ENCODE measurements at places on chromosomes 1 and 21.

DNA sequence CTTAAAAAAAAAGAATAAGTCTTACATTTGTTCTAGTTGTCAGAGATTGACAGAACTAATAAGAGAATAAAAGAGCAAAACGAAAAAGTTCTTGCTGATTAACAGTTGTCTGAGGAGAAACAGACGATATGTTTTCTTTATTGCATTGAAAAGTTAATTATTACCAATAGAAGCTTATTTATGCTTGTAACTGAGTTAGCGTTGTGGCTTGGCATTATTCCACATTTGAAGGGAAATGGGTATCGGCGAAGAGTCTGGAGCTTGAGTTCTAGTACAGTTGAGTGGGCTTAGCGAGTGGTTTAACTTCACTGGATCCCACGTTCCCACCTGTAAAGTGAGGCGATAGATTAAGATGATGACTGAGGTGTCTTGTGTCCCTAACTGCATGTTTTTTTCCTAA lies 109.0 kb downstream of the SDCCAG8 start:
- DNase-seq, result peak; percentile 14

DNA sequence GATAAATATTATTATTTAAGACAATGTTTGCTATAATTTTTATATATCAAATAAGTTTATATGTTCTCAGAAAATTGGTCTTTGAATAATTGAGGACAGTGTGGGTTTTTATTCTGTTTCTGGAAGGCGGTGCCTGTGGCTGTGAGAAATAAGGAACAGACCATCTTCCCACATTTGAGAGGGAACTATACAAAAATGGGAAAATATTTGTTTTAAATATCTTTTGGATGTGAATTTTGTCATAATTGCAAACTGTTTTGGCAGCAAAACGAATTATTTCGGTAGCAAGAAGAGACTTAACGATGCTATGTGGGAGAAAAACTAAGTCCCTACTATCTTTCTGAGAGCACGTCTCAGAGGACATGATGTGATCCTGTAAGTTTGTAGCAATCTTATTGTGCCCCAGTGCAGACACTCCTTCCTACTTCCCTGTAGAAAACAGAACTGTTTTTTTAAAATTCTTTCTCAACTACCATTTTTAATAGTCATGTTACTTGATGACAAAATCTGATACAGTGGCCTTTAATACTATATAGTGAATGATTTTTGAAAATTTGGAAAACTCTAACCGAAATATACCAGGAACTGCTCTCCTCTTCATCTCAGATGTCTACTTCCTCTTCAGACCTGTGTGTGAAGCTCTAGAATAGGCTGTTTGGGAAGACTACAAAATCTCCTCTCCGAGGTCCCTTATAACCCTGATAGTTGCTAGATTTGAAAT lies 25.4 kb downstream of the PTPRC start:
- DNase-seq, result no peak

- DNase-seq, result no peak
Measured at GRCh38 chr1:156551066-156551643, 21.2 kb downstream of the IQGAP3 start.

- DNase-seq, result no peak
Measured at GRCh38 chr1:30810416-30811080, 53.0 kb upstream of the LAPTM5 start.

DNA sequence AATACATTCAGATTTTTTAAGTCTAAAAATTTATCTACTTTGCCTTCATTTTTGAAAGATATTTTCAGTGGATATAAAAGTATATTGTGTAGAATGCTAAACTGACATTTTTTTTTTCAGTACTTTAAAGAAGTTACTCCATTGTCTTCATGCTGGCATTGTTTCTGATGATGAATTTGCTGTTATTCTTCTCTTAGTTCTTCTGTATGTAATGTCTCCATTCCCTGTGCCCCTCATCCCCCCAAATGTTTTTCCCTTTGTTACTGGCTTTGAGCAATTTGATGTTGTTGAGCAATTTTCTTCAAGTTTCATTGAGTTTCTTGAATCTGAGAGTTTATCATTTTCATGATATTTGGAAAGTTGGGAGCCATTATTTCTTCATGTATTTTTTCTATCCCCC lies 20.8 kb upstream of the VANGL1 start:
- DNase-seq, result no peak

Measured in BE2C (cell line).